ENCODE measurements at places on chromosomes 11 and 22.

DNA sequence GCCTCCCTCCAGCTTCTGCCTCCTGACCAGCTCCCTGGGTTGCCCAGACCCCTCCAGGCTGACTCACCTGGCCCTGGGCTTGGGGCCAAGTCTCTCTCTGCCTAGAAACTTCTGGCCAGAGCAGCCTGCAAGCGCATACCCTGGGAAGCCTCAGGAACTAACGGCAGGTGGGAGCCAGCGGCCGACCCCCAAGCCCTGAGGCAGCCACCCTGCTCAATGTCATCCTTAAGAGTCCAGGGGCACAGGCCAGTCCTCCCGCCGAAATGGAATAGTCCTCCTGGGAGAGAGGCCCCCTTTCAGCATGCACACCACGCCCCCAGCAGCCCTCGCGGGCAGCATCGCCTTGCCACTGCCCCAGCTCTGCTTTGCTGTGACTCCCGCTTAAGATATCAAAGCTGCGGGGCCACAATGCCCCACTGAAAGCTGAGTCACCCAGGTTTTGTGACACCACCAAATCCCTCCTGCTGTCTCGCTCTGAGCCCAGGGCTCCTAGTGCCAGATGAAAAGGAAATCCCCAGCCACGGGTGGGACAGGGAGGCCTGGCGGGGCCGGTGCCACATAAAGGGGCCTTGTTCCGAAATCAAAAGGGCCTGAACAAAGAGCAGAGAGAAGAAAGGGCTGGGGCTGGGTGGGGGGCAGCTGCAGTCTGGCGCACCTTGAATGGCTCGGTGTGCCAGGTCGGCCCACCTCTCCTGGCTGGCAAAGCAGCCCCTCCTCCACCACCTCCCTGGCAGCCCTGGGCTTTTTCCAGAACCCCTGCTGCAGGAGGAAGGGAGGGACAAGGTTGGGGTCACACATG lies 21.4 kb upstream of the FGF3 start:
- no peak for DNase-seq

- no peak for DNase-seq
These were observed 968 bp upstream of the TMEM109 start for GRCh38 chr11:60912851-60913528.

DNA sequence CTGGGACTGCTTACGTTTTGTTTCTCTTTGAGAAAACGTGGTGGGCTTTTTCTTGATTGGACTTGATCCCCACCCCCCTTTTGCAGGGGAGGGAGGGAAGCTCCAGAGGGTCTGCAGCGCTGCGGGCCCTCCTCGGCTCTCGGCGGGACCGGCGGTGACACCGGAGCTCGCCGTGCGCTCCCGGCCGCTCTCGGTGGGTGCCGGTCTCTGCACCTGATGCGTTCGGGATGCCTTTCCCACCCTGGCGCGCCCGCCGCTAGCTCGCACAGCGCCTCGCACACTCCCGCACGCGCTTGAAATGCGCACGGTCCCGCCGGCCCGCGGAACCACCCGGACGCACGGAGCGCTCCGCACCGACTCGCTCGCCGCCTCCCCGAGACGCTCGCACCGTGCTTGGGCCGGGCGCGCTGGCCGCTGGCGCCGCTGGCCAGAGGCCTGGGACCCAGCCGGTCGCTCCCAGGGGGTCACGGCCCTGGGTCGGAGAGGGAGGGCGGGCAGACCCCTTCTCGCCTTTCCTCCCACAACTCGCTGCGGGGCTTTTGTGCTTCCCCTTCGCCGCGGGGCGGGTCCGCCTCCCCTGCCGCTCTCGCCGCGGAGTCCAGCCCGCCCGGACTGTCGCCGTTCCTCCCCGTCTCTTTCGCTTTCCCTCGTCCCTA lies 1.0 kb downstream of the ZBTB16 start:
- DNase-seq: no peak

GRCh38 chr11:36010010-36010740 lies 66.3 kb downstream of the LDLRAD3 start:
- DNase-seq: no peak

- DNase-seq: no peak
These were observed 494.6 kb upstream of the LRRC4C start for GRCh38 chr11:41954034-41954433.

DNA sequence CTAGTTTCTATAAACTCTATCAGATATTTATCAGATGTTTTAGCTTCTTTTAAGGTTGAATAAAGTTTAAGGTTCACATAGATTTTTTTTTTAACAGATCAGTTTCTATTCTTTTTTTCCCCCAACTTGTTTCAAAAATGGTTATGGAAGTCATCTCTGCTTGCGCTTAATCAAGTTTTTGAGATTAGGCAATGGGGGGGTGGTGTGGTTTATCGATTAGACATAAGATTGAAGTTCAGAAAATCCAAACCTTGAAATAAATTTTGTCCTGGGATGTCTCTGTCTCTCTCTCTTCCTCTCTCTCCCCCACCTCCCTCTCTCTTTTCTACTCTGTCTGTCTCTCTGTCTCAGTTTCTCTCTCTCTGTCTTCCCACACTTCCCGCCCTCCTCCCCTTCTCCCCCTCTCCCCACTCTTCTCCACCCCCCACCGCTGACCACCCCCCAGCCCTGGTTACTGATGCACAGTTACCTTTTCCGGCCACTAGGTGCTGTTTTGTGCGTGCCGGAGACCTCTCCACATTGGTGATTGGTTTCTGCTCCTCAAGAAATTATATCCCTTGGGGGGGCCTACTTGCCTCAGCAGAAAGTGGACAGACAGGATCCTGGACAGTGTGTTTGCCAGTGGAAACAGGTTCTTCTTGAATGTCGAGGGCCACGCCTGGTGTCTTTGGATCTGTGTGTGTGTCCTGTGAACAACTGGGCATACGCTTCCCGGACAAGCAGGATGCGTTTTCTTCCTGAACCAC lies 29.7 kb upstream of the ANO1 start:
- no peak for DNase-seq

DNA sequence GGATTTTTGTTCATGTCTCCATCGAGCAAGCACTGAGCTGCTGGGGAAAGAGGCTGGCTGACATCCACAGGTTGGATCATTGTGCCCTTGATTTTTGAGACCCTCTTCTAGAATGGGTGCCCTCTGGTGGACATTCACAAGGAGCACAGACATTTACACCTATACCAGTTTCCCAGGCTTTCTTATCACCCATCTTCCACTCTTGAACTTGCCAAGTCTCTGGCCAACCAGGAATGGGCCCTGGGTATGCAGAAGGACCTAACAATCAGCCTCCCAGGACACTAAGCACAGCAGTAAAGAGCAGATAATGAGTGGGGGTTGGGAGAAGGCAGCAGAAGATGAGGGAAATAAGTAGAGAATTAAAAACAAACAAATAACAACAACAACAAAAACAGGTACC lies 5.7 kb upstream of the INTS4 start:
- DNase-seq: peak; percentile 66

- no peak for DNase-seq
These were observed 195.9 kb downstream of the BCR start for GRCh38 chr22:23376256-23376655.

GRCh38 chr11:31817054-31817620 lies 6.0 kb upstream of the PAX6 start:
- no peak for DNase-seq

DNA sequence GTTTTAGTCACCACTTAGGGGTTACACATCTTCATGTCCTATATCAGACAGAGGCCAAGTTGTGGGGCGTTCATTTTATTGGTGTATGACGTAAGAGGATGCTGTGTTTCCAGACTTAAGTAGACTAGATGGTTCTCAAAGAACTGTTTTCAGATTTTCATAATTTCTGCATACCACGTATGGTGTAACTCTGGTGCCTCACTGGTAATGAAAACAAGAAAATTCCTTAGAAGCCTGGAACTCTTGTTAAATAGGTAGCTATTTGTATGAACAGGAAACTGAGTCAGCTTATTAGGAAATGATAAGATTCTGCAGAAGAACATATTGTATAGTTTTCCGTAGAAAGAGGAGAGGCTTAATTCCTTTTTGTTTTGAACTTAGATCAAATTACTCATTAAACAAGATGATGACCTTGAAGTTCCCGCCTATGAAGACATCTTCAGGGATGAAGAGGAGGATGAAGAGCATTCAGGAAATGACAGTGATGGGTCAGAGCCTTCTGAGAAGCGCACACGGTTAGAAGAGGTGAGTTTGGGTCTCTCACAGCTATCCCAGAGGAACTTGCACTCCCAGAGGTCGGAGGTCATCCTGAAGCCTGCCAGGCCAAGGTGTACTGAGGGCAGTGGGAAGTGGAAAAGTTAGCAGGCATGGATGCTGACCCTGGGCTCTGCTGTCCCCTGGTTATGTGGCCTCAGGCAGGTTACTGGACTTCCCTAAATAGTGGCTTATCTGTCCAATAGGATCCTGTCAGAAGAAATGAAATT lies 3.9 kb downstream of the CDC45 start:
- DNase-seq: no peak

DNA sequence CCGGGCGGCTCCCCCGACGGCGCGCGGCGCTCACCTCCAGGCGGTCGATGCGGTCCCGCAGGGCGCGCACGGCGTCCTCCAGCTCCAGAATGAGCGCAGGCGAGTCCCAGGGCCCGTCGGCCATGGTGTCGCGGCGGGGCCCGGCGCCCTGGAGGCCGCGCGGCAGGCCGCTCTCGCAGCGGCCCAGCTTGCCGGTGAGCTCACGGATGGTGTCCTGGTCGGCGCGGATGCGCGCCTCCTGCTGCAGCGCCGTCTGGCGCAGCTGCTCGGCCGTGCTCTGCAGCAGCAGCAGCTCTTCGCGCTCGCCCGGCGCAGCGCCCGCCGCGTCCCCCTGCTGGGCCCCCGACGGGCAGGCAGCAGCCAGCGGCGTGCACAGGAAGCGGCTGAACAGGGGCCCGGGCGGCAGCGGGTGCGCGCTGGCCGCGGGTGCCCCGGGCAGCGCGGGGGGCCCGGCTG lies 599 bp downstream of the NPTXR start:
- DNase-seq: peak; percentile 49

- DNase-seq: no peak
These were observed 43.9 kb downstream of the RRAS2 start for GRCh38 chr11:14315130-14315529.

DNA sequence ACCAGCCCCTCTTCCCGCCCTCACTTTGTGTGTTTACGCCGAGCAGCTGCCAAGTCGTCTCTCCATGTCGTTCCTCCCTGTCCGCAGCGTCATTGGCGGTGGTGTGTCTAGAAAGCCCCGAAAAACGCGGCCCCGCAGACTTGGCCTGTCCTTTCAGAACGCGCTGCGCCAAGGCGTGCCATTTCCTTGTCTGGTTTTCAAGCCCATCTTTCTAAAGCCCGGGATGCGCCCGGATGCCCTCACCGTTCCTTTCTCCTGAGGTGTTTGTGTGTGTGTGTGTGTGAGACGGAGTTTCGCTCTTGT lies 557 bp downstream of the MOV10L1 start:
- DNase-seq: no peak

- no peak for DNase-seq
These were observed 534.8 kb downstream of the BRD1 start for GRCh38 chr22:49292909-49293308.

DNA sequence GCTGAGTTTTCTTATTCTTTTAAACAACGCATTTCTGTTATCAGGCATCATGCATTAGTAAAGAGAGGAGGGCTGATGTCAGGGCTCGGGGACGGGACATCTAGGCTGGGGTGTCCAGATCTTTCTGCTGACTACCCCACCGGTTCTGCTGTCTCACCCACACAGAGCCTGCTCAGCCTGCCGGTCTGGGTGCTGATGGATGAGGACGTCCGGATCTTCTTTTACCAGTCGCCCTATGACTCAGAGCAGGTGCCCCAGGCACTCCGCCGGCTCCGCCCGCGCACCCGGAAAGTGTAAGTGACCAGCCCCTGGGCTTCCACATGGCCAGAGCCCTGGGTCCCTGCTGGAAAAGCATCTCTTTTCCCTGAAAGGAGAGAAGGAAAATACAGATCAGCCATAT lies 9.4 kb downstream of the NCF4 start:
- DNase-seq: no peak

DNA sequence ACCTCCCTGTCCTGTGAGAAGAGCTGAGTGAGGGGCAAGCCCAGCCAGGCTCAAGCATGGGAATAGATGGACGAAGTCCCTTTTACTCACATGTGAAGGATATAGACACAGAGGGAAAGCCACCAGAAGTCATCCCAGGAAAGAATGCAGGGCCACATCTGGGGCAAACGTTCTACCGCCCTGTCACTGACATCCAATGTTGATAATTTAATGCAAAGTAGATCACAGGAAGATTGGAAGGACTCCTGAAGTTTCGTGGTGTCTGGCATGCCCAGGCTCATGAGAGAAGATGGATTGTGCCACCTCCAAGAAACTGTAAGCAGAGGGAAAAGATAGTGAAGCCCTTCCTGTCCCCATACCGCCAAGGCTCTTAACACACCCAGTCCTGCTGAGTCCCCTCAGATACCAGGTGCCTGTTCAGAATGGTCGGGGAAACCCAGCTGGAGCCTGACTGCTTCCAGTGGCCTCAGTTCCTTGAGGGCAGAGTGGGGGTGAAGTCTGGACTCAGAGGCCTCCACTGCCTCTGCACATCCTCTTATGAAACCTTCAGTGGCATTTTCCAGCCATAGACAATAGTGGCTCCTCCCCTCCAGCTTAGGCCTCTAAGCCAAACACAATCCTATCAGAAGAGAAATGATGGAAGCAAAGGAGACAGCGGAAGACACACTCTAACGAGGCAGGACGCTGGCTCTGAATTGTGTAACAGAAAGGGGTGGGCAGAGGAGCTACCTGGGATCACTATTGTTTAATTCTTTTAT lies 7.5 kb upstream of the STK33 start:
- DNase-seq: no peak

DNA sequence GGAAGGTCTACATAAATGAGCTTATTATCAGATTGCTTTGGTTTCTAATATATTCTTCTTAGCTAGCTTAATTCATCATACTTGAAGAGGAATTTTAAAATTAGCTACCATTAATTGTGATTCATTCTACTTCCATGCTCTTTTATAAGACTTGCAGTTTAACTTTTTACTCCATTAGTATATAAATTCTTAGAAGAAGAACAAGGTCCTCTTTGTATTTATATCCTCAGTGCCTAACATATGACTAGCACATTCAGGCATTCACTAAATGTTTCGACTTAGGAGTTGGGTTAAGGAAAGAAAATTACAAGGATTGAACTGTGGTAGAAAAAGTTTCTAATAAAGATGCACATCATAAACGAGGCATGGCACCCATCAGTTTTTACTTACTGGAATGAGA lies 1135.5 kb downstream of the JRKL start:
- no peak for DNase-seq

DNA sequence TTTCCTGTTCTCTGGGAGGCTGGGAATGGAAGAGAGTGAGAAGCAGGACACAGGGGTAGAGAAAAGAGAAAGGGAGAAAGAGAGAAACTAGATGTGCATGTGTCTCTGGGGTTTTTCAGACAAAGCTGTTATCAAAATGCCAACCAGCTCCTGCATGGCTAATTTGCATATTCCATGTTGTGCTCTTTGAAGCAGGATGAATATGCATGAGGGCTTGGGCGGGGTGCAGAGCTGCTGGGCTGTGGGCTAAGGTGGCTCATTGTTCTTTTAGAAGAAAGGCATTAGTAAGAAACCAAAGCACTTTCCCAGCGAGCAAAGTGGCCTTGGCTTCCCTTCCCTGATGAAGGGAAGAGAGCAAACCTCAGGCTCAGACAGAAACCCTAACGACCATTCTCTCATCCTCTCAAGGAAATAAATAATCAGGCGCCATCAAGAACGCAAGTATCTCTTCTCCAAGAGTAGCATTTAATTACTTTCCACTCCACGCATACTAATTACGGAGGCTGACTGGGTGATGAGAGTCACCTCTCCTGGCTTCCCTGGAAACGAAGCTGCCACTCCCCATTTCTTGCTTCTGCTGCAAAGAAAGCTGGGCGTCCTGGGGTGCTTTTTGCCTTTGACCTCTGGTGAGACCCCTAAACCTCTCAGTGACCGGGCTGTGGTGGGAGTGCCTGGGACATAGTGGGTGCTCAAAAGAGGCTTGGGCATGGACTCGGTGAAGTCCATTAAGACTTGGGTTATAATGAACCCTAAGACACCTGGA lies 54.2 kb downstream of the FEZ1 start:
- DNase-seq: no peak

Measured in naive thymus-derived CD8-positive, alpha-beta T cell (primary cell).